ENCODE measurements at places on chromosomes 7 and 10.

DNA sequence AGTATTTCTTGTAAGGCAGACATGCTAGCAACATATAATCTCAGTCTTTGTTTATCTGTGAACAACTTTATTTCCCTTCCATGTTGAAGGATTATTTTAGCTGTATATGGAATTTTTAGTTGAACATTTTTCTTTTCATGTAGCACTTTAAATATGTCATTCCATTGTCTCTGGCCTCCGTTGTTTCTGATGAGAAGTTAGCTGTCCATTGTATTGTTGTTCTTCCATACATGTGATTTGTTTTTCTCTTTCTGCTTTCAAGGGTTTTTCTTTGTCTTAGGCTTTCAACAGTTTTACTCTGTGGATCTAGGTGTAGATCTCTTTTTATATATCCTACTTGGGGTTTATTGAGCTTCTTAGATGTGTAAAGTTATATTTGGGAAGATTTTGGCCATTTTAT is 66.3 kb upstream of the COMTD1 start:
- DNase-seq = no peak

DNA sequence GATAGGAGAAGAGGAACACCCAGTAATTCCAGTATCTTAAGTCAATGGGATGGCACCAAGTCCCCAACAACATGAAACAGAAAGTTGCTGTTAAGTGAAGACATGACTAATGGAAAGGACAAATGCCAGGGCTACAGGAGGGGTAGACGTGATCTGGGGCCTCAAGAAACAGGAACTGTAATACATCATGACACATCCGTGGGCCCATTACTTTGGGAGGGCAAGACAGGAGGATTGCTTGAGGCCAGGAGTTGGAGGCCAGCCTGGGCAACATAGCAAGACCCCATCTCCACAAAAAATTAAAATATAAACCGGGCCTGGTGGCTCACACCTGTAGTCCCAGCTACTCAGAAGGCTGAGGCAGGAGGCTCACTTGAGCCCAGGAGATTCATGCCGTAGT is 408.6 kb upstream of the PRKCQ start:
- no peak for DNase-seq

GRCh38 chr10:12993595-12993994 is 7.9 kb downstream of the CCDC3 start:
- DNase-seq = no peak

DNA sequence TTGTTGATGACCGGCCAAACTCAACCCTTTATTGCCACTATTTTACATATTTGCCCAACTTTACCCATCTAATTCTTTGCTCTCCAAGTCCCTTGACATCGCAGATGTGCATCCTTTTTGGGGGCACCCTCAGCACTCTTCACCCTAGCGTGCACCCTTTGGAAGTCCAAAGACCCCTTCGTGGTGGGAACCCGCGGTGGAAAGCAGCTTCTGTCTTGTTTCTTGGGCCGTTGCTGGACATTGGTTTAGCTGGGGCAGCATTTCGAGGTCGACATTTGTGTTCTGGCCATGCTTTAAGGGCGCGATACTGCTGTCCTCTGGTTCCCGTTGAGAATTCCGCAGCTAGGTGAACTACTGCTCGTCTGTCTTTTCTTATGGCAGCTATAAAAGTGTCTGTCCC is 326 bp upstream of the PAPOLB start:
- DNase-seq = no peak

DNA sequence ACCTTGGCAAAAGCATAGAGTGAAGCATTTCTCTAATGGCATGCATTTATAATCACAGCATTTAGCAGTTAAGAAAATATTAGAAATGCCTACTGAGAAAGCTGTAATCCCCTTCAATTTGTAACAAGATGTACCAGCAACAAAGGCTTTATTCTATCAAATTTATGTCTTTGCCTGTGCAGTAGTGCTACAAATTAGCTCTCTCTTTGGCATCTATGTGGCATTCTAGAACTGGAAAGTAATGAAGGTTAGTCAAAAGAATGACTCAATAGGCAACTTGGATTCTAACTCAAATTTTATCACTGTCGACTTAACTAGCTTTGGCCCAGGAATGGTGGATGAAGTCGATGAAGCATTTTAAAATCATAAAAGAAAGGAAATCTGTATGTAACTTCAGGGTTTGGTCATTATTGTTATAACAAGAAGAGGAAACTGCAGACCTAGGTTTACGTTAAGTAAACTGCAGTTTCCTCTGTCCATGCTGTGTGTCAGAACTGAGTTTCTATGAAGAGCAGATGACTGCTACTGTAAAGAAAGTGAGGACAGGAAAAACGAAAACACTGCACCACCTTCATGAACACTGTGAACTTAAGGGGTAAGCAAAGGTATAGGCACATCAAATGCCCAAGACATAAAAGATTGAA is 140.0 kb downstream of the RAPGEF5 start:
- DNase-seq = no peak

All from spinal cord (tissue), 10 donors.